ENCODE measurements at places on chromosomes 16 and 17.

GRCh38 chr17:78952706-78953105 is 27.0 kb downstream of the LGALS3BP start:
- DNase-seq: no peak

DNA sequence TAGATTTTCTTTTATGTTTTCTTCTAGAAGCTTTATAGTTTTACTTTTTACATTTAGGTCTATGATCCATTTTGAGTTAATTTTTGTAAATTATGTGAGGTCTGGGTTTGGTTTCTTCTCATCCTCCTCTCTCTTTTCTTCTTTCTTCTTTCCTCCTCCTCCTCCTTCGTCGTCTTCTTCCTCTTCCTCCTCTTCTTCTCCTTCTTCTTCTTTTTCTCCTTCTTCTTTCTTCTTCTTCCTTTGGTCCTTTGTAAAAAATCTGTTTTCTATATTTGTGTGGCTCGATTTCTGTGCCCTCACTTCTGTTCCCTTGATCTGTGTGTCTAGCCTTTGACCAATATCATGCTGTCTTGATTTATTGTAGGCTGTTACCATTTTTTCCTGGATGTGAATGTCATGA is 5.0 kb upstream of the SLC25A35 start:
- DNase-seq: no peak

GRCh38 chr16:59124056-59124455 is 389.9 kb upstream of the GOT2 start:
- DNase-seq: no peak

- peak; percentile 50 for DNase-seq
Measured at GRCh38 chr16:48383877-48384519, 1.2 kb downstream of the SIAH1 start.

DNA sequence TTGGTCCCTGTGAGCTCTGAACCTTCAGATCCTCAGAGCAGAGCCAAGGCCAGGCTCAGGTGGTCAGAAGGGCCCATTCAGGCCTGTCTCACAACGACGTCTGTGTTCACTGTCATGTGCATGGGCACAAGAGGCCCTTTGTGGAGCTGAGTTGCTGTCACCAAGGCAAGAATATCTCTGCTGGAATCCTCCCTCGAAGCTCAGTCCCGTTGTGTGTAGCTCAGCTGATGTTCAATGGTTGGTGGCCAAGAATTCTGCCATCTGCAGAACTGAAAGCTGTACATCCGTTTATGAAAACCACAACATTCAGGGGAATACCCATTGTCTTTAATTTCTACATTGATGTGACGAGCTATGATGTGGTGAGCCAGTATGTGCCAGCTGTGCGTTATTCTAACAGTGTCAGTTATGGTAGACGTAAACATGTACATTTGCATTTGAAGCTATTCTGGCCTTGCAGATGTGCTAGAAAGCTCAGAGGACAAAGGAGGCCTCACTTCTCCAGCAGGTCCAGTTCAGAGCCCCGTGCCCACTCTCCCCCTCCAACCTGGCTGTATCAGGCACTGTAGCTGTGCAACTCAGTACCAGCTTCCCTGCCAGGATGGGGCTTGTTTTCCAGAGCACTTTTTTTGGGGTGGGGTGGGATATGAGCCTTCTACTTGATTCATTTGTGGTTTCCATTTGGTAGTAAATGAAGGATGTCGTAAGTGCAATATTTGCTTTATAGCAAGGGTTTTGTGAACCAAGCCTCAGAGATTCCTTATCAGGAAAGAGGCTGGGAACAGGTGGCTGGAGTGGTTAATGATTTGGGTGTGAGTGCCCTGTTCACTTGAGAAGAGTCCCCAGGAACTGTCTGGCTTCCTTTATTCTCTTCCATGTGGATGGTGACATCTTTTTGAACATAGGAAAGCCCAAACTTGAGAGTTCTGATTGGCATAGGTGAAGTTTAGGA is 56.1 kb downstream of the B9D1 start:
- DNase-seq: no peak

DNA sequence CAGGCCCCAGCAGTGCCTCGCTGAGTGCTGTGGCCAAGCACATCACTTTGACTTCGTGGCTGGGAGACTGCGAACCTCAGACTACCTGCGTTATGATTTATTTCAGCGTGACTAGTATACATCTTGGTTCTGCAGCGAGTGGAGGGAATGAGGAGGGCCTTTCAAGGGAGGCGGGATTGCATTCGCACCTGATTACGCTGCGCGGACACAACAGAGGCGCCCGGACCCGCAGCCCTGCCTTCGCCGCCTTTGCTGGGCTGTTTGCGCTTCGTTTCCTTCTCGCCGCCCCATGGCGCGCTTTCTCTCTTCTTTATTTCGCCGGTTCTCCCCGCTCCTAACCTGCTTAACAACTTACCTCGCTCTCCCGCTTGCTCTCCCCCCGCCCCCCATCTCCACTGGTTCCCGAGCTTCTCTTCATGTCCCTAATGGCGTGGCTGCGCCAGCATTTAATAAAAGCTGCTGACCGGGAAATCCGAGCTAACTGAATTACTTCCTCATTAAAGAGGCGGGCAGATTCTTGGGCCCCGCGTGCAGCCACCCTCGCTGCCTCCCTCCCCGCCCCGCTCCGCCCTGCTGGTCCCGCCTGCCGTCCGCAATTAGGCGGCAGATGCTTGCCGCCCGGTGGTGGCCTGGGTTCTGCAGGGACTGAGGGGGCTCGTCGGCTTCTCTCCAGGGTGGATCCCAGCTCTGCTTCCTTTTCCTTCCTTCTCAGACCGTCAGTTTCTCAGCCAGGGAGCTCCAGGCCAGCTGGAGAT is 257.6 kb upstream of the SDK2 start:
- peak; percentile 3 for DNase-seq

- no peak for DNase-seq
Measured at GRCh38 chr16:57282510-57283213, 1.8 kb downstream of the PLLP start.
